GM12891 (cell line): ENCODE measurements at places on chromosomes 7 and 10.

DNA sequence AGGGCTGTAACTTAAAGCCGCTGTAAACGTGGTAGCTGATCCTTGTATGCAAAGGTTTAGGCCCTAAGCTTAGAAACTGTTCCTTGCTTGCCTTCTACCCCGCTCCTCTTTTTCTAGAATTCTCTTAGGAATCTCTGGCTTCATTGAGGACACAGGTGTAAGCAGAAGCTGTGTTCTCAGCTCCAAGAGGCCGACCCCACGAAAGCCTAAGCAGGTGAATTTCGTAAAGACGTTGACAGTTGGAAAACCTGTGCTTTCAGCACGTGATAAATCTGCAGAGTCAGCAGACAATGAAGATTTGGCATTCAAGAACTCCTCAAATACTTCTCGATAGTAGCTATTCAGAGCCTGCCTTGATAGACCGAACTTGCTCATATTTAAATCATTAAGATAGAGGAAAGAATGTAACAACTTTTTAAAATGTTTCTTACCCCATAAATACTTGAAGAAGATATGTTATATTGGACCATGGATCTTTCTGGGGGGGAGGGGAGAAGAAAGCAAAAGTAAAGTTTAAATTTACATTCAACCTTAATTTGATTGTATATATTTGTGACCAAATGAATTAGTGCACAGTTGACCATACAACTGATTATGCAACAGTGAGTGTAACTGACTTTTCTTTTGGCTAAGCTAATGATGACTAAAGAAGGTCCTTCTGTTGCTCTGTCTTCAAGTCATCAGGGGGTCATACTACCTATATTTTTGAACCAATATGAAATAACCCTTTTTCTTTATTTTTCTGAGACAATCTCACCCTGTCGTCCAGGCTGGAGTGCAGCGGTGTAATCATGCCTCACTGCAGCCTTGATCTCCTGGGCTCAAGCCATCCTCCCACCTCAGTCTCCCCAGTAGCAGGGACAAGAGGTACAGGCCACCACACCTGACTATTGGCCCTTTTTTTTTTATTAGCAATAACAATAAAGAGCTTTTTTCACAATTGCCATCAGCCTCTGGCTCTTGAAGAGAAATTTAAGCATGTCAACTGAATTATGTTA is 1.2 kb upstream of the GDI2 start:
- DNase-seq, result no peak

DNA sequence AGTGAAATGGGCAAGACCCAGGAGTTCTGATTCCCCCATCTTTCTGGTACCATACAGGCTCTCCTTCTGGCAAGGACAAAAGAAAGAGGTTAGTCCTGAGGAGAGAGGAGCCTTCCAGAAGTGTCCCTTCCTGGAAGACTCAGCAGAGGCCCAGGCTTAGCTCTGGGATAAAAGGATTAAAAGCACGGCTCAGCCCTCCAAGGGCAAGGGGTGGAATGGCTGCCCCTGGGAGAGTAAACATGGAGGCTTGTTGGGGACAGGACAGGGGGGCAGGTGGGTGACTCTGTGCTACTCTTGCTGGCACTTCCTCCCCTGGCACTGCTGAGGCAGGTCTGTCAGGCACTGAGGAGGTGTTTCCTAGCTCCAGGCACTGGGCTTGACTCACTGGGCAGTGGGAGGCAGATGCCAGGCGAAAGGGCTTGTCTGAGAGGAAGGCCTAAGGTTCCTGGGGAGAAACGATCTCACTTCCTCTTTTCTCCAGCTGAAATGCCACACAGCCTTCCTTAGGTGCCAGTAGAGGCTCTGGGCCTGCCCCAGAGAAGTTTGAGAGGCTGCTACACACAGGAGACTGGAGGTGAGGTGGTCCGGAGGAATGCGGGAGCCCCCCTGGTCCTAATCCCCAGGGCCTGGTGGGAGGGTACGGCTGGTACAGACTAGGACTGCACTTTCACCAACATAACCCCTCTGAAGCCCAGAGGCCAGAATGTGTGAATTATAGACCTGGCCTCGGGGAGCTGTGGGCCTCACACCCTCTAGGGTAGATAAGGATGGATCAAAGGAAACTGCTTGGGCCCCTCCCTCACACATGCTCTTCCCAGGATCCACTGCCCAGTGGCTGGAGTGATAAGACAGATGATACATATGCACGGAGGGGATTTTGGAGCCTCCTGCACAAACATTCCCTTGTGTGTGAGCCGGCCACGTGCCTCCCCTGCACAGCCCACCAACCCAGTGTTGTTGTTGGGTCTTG is 63.2 kb upstream of the PODXL start:
- no peak for DNase-seq

GRCh38 chr7:132355048-132355447 is 221.2 kb downstream of the PLXNA4 start:
- no peak for DNase-seq

- DNase-seq, result no peak
Observed at GRCh38 chr7:140863184-140863583, 61.5 kb downstream of the BRAF start.

GRCh38 chr10:122083478-122084025 is 94.6 kb downstream of the TACC2 start:
- DNase-seq, result no peak
